ENCODE measurements at places on chromosomes 12 and 14.
A peak's percentile ranks its signal among the peaks of the same experiment; 100 is the strongest.

- DNase-seq: no peak
These were observed 110.0 kb downstream of the EPS8 start for GRCh38 chr12:15679151-15679550.

DNA sequence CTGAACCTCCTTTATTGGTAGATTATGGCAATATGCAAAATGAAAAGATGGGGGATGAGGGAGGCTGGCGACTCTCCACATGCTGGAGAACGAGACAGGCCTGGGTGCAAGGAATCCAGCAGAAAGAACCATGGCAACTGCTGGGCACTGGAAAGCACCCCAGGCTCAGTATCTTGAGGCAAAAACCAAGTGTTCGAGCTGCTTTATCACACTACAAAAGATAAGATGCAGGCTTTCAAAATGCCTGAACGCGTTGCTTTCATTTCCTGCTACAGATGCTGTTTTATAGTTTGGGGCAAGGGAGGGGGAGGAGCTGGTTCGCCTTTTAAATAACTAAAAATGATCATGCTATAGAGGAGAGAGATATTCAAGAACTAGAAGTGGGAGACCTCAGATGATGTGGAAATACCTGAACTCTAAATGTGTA is 38.9 kb downstream of the NIN start:
- no peak for DNase-seq

- DNase-seq: peak; percentile 58
These were observed 9.5 kb upstream of the IRF2BPL start for GRCh38 chr14:77037938-77038568.

DNA sequence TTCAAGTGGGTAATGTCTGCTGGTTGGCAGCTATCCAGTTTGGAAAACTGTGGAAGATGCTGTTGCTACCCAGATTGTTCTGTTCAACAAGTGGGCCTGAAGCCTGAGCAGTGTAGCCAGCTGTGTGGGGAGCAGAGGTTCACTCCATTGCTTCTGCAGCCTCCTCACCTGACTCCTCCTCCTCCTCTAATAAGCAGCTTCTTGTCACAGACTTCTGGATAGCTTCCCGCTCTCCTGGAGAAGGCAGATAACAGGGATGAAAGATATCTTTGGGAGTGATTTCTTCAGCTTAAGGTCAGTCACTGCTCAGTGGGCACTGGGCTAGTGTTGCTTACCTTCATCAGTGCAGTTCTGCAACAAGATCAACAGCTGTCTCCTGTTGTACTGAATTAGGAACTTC is 2.0 kb downstream of the POP5 start:
- DNase-seq: no peak

- peak; percentile 20 for DNase-seq
These were observed 32.4 kb downstream of the ABCD2 start for GRCh38 chr12:39587225-39587624.

DNA sequence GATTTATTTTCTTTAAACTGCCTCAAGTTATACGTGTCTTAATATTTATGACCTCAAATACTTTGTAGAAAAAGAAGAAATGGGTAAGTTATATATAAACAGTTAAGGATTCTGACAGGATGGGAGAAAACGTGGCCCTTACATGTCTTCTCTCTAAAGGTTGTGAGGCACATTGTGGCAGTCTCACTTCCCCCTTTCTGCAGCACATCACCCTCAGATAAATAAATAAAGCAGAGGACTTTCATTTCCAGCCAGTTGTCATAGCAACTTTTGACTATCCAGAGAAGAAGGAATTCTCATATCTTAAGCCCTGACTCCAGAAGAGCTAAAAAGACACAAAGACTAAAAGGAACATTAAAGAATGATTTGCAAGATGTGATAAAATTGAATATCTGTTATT is 28.8 kb upstream of the CEP83 start:
- no peak for DNase-seq

GRCh38 chr14:74425525-74426201 is 347 bp downstream of the SYNDIG1L start:
- DNase-seq: peak; percentile 46

DNA sequence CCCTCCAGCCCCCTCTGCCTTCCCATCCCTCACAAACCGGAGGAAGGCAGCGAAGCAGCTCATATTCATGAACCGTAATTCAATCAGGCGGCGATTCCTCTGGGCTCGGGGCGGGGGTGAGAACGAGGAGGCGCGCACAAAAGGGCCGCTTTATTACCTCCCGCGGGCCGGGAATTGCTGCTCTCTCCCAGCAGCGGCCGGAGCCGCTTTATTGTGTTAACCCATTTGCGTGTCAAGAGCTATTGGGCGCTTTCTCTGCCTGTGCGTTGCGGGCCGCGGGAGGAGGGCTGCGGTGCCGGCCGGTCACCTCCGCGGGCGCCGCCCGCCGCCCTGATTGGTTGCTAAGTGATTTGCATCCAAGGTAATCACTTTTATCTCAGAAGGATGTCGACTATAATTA is 4.8 kb downstream of the FAM222A start:
- DNase-seq: no peak

- DNase-seq: no peak
These were observed 41.3 kb upstream of the BCL7A start for GRCh38 chr12:121980191-121980891.

GRCh38 chr14:91302391-91302790 is 57.9 kb upstream of the GPR68 start:
- DNase-seq: peak; percentile 52

GRCh38 chr12:57623385-57623784 is 9.6 kb downstream of the B4GALNT1 start:
- DNase-seq: no peak

DNA sequence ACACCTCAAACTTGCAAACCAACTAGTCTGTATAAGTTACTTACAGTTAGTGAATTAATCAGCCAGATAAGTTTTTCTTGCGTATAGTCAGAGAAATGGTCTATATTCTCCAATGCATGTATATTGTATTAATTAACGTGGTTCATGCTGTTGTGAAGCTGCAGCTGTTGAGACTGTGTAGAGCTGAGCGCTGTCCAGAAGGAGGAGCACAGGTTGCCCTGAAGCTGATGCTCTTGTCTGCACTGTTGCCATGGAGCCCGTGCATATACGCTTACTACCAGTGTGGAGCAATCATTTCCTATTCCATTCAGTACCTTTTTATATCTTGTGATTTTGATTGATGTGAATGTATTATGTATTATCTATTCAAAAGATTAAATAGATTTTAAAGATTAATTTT is 74.3 kb upstream of the ARID2 start:
- DNase-seq: peak; percentile 26

GRCh38 chr12:92144631-92145480 is 790 bp downstream of the BTG1 start:
- DNase-seq: peak; percentile 55

DNA sequence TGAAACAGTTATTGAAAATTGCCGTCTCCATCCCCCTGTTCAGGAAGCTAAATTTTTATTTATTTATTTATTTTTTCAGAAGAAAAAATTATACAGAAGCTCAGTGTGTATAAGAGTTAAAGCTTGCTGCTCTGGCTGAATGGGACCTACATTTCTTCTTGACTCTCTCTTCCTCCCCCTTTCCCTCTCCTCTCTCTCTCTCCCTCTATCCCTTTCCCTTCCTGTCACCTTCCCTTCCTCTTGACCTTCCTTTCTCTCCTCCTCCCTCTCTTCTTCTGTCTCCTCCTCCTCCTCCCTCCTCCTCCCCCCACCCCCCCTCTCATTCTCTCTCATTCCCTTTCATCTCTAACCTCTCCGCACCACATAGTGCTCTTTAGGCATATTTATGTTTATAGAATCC is 39.1 kb downstream of the APAF1 start:
- DNase-seq: no peak

- DNase-seq: no peak
These were observed 96.5 kb downstream of the BCL11B start for GRCh38 chr14:99175331-99176155.

DNA sequence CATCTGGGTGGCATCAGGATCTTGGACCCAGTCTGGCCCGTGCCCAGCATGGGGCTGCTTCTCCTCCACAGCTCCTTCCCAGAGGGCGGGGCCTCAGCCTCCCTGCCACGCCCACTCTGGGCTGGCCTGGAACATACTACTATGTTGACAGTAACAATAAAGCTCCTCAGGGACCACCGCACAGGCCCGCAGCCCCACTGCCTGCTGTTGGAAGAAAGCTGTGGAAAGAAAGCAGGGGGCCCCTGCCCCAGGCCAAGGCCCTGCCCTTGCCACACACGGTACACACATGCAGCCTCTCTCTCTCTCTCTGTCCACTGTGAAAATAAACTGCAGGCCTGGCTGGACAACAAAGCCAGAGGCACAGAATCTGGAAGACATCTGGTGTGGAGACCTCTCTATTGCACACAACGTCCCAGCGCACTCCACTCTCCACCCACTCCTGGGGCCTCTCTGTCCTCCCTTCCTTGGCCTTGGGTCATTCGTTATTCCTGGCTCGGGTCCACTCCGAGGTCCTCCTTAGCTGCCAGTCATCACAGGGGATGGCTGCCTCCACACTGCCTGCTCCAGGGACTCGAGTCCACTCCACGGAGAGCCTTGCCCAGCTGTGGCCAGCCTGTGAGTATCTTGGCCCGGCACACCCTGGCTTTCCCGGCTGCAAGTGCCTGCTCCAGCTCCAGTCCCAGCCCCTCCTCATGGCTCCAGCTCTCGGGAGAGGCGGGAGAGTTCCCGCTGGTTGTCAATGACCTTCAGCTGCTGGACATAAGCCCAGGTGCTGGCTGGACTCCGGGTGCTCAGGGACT is 11.8 kb upstream of the ENDOU start:
- DNase-seq: no peak

DNA sequence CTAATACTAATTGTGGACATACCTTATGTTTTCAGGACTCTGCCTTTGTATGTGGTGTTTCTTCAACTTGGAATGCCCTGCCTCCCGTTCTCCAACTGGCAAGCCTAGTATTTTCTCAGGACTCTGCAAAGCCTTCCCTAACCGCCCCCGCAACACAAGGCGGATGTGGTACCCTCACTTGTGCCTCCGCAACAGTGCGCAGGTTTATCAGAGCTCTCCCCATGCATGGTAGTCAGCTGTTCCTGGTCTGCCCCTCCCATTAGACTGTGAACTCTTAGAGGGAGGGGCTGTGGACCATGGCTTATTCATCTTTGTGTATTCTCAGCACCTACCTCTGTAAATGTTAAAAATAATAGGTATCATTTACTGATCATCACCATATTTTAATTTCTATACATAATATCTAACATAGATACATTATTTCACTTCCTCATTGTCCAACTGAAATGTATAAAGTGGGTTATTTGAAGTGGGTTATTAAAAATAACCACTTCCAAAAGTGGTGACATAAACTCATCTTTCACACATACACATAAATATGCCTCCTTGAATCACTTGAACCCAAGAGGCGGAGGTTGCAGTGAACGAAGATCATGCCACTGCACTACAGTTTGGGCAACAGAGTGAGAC is 9.0 kb downstream of the LPAR5 start:
- no peak for DNase-seq

DNA sequence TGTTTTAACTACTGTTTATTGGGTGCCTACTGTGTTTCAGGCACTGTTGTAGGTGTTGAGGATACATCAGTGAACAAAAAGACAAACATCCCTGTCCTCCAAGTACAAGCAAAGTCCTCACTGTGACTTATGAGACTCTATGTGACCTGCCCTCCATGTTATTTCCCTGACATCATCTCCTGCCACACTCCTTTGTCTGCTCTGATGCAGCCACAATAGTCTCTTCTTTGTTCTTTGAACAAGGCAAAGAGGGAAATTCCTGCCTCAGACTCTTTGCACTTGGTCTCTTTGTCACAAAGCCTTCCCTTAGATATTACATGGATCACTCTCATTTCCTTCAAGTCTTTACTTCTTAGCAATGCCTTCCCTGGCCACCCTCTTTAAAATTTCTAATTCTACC is 240.1 kb upstream of the SRRM4 start:
- DNase-seq: no peak

GRCh38 chr12:14975457-14975856 is 2.6 kb downstream of the PDE6H start:
- no peak for DNase-seq

DNA sequence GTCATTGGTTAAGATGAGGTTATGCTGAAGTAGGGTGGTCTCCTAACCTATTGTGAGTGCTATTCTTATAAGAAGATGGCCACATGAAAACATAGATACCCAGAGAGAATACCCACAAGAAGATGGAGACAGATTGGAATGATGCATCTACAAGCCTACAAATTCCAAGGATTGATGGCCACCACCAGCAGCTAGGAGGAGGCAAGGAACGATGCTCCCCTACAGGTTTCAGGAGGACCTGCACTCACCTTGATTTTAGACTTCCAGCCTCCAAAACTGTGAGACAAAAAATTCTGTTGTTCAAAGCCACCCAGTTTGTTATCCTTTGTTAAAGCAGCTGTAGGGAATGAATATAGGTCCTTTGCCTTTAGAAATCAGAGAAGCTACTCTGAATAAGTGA is 227.4 kb downstream of the NEDD1 start:
- no peak for DNase-seq

- DNase-seq: peak; percentile 13
These were observed 21.0 kb upstream of the RNASE2 start for GRCh38 chr14:20934148-20934762.

DNA sequence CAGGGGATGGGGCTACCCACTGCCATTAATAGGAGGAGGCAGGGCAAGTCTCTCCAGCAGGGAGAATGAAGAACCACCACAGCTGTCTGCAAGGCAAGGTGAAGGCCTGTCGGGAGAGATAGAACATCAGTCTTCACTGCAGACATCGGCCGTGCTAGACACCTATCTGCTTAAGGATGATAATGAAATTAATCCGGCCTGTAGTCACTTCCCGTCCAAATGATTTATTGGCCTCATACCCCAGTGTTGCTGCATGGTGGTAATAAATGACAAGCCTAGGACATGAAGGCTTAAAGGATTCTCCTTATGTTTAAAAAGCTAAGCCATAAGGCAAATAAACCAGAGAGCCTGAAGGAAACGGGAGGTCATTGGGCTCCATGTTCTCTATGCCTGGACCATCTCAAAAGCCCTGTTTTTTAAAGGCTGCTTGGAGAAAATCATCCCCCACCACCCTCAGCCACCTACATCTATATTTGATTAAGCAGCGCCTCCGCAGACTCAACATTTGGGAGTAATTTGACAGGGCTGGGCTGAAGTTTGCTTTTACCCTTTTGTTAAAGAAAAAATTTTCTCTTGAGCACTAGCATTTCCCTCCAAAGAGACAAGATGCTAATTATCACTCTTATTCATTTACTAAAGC is 137.7 kb downstream of the PLXNC1 start:
- DNase-seq: no peak

DNA sequence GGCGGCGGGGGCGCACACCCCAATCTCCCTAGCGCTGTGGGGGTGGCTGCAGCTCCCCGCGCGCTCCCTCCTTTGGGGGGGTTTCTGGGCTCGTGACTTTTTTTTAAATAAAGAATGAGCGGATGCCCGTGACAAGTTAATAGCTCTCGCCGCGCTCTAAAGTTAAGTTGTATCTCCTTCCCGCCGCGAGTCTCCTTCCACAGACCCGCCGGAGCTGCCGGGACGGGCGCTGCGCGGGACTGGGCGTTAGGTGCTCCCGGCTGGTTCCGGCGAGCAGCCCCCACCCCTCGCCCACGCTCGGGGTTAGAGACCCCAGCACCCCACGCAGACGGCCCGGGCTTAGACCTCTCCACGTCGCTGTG is 82.6 kb upstream of the HMGA2 start:
- DNase-seq: no peak
